ENCODE measurements at places on chromosomes 5 and 9.

DNA sequence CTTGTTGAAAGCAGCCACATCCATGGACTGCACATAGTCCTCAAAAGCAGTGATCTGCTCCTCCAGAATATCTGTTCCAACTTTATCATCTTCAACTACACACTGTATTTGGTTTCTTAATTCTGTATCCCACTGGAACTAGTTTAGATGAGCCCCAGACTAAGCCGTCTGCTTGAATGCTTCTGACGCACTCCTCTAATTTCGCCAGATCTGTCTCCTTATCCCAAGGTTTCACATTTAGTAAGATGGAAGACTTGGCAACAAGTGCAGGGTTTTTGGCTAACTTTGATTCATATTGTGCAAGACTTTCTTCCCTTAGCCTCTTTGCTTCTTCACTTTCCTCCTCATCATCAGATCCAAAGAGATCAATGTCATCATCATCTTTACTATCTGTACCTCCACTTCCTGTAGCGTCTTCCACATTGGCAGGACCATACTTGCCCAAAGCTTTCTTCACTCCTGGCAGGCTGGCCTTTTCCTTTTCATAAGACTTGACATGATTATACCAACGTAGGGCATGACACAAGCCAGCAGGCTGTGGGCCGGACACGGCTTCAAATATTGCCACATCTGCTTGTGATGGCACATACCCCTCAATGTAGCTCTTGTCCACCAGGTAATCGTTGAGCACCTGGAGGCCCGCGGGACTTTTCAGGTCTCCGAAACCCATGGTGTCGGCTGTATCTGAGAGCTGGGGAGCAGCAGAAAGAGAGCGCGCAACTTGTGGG is 56.2 kb upstream of the PIK3R1 start:
- no peak for DNase-seq

DNA sequence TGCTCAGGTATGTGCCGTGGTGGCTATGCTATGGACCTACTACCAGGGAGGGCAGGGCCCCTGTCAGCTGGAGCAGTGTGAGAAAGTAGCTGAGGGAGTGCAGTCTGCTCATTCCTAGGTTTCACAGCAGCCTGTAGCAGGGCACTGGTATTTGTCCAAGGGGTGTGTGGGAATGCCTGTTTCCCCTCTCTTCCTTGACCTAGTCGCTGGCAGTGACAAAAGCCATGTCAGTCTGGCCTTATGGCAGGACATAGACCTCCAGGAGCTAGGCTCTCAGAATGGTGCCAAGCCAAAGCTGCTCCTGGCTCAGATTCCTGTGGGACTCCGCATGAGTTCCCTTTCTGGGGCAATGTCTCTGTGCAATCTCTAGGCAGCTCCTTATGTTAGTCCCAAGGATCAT is 253.9 kb upstream of the TYRP1 start:
- no peak for DNase-seq

DNA sequence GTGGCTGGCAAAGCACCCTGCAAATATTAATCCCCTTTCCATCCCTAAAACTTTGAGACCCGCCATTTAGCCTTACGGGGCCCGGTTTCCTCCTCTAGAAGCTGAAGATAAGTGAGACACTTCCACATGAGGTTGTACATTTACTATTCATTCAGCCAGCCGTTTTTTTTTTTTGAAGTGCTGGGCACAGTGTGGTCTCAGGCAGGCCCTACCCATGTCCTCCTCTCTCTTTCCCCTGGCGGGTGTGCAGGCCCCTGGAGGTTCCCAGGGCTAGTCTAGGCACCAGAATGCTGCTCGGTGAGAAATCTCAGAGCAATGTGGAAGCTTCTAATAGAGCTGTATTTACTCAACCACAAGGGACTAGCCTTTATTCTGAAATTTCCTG is 107.4 kb upstream of the LARP1 start:
- DNase-seq, result no peak

- no peak for DNase-seq
Measured at GRCh38 chr5:146398826-146399225, 48.3 kb upstream of the TCERG1 start.

DNA sequence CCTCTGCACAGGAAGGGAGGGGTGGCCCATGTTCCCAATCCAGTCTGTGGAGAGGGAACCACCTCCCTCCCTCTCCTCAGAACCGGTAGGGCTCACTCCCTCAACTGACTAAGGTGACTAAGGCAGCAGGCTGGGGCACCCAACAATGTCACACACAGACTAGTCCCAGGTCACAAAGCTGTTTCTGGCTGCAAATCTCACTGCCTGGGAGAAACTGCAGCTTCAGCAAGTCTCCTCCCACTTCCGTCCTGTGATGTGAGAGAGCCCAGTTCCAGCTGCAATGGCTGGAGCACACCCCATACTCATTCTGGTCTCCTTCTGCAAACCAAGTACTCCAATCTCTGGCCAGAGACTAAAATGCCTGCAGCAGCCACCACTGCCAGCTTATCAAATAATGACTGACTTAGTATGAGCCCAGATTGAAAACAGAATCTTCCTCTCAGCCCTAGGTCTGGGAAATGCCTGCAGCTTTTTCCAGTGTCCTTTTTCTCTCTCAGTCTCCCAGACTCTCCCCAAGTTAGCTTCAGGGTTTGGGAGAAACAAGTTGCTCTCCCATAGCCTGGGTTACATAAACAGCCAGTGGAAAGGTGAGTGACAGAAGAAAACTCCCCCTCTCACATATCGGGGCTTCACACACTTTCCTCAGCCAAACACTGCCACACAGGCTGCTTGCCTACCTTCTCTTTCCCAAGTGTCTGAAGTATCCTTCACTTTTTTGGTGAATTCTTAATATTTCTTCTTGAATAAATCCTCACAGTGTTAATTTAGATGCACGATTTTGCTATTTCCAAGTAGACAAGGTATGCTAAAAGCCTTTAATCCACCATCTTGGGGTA is 247.4 kb upstream of the RASA1 start:
- DNase-seq, result no peak

- DNase-seq, result no peak
Measured at GRCh38 chr9:2838371-2839000, 5.4 kb downstream of the PUM3 start.

- no peak for DNase-seq
Measured at GRCh38 chr9:126327006-126327713, 531 bp downstream of the MVB12B start.

DNA sequence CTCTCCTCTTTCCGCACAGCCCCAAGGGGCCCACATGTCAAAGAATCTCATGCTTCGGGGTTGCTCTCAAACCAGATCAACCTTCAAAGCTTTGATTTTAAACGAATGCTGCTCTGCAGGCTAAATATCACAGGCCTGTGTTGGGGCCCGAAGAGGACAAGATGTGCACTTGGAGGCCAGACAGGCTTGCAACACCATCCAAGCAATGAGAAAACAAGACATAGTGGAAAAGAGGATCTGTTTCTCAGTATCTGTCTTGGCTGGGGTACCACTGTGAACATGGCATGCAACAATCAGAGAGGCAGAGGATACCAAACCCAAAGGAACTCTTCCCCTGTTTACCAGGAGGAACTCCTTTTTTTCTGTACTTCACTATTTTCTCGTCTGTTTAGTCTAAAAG is 321.8 kb downstream of the SLIT3 start:
- DNase-seq, result no peak

DNA sequence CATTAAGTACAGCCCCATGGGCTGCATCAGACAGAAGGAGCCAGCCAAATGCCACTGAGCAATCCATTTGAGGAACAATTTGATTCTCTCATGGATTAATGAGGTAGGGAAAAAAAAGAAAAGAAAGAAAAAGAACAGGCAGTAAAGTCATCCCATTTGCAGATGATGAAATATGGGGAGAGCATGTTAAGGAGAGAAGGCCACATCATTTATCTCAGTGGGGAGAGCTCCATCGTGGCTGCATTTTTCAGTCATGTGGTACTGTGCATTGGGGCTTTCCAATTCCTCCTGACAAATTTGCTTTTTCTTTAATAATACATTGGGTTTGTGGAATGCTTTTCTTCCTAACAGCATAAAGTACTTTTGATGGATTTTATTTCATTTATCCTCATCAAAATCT is 375.2 kb upstream of the TLE4 start:
- no peak for DNase-seq

DNA sequence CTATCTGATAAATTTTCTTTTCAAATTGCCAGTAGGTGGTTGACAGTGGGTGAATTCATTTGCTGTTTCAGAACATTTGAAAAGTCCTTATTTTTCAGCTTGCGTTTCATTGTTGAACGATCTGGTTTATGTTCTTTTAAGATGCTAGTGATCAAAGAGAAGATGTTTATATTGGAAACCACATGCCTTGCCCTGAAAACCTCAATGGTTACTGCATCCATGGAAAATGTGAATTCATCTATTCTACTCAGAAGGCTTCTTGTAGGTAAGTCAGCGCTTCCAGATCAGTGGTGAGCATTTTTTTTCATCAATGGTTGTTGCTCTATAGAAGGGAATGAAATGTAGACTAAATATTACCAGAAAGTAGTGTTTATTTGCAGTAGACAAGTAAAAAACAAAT is 16.6 kb upstream of the CAVIN4 start:
- no peak for DNase-seq

GRCh38 chr9:94017939-94018531 is 62.9 kb upstream of the BARX1 start:
- DNase-seq, result no peak
